ENCODE measurements at places on chromosomes 5 and 9. TPM values are rescaled to one million over a fixed set of nuclear protein-coding genes. Genes with fewer than 3 reads are reported as not detected.

Gene ZNF608
- total RNA-seq: 13.2 TPM

Gene ZNF367
- 1.3 TPM for total RNA-seq

DNA sequence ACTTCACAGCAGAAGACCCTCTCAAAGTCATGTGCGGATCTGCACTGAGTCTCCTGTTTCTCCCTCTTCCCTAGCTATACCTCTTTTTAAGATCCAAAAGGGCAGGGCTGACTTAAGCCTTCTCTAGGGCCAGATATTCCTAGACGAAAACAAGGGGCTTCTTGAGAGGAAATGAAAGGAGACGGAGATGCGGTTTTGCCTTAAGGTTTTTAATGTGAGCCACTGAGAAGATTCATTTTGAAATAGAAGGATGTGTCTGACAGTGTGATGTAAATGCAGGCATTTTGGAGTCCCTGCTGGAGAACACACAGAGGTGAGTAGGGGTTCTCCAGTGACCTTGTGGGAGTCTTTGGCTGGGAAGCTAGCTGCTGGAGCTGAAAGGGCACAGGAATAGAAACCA, 15.6 kb upstream of the IL12B start:
- peaks cover 3% of the 10 kb centered on the region for H3K27me3 ChIP-seq
- H3K36me3 ChIP-seq: no peaks in the 10 kb centered on the region
- H3K4me1 ChIP-seq: peaks cover 2% of the 10 kb centered on the region

- no peak overlapping the region for H3K27ac ChIP-seq
- H3K27me3 ChIP-seq: no peaks in the 10 kb centered on the region
- DNase-seq: no peak
- H3K36me3 ChIP-seq: no peaks in the 10 kb centered on the region
- no peaks in the 10 kb centered on the region for H3K4me1 ChIP-seq
Measured at GRCh38 chr5:72988769-72989168, 32.9 kb downstream of the FCHO2 start.

- no peak overlapping the region for H3K4me3 ChIP-seq
- peaks cover 6% of the 10 kb centered on the region for H3K4me1 ChIP-seq
- no peaks in the 10 kb centered on the region for H3K36me3 ChIP-seq
- no peak overlapping the region for H3K27ac ChIP-seq
- DNase-seq: no peak
Measured at GRCh38 chr9:70435948-70436347, 21.5 kb upstream of the KLF9 start.

GRCh38 chr9:17083258-17083657, 51.6 kb upstream of the CNTLN start:
- no peaks in the 10 kb centered on the region for H3K27me3 ChIP-seq
- H3K36me3 ChIP-seq: no peaks in the 10 kb centered on the region
- H3K4me3 ChIP-seq: no peak overlapping the region

All from aorta (tissue), 5 donors.